ENCODE measurements at places on chromosomes 3 and 15.

DNA sequence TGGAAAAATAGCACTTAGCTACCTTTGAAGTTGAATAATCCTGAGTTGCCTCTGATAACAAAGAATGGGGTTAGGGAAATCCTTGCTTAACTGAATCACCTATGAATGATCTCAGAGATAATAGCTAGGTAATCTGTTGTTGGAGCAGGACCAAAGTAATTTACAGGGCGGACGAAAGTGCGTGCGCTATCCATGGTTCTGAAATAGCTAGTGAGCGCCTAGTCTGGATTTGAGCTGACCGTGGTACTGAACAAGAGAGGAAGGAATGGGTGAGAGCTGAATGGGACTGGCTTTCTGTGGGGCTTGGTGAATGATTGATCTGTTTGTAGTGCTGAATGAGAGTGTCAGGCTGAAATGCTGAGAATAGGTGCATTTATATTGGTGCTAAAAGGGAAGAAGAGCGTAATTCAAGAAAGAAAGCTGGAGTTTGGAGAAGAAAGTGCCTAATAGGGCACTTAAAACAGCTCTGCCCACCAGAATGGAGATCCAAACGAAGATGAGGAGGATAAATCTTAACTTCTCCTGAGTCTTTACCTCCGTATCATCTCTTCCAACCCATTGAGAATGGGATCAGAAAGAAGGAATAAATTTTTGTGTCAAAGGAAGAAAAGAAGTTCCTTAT is 10.1 kb downstream of the SCN10A start:
- DNase-seq: no peak

DNA sequence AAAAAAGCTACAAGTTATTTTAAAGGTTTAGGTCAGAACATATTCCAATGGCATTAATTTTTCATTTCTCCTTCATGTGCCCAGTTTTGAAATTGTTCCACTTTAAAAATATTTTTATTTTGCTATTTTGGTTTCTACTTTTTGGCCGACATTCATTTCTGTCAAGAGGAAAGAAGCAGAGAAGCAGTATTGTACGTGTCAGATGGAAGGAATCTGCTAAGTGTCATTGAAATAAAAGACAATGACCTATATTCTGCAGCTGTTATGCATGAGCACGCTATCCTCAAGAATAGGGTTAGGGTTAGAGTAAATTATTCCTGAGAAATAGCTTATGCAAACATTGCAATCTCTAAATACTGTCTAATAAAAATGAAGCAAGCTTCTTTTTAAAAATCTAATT is 941.7 kb downstream of the TUSC7 start:
- no peak for DNase-seq

DNA sequence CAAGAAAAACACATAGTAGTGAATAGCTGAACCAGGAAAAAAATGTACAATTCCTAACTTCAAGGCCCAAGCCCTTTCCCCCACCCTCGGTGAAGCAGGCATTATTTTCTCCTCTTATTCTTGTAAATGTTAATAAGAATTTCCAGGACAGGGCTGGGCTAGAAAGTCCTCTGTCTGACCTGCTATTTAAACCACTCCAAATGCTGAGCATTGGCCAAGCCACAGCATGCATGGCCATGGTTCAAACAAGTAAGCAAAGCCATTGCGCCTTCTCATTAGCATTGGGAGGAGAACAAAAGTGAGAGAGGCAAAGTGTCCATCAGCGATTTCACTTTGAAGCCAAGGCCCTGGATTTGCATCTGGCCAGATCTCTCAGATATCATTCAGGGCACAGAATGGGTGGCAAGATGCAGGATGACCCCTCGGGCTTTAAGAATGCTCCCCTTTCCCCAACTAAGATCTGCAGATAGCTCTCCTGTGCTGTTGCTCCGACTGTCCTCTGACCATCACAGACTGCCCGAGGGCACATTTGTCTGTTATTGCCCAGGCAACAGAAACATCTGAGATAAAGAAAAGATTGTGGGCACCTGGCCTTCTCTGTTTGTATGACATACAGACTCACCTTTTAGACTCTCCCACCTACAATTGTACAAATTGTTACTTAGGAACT is 46.3 kb downstream of the CEMIP start:
- DNase-seq: no peak

DNA sequence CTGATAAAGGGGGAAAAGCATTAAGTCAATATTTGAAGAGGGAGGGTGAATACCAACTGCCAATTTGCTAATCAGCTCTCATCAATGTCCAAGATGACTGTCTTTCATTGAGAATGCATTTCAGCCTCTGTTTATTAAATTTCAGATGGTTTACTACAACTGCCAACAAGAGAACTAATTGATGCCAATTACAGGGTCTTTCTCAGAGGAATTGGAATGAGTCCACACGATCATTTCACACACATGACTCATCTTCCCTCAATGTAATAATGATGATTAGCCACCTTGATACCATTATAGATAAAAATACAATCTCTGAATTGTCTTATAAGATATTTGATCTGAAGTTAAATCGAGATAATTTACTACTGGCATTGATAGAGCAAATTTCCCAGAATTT is 1274.4 kb downstream of the ROBO2 start:
- DNase-seq: peak; percentile 70

DNA sequence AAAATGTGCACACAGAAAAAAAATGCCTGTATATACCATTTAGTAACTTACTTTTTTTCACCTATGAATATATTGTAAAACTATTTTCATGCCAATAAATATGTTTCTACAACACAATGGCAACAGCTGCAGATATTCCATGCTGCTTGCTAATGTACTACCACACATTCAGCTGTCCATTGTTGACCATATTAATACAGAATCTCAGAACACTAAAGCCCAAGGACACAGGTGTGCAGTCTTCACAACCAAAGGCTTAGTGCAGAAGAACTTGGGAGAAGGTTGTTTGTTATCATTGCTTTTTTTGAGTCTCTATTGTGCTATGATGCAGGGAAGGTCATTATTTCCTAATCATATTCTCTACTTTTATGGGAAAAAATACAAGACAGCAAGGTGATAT is 79.6 kb downstream of the DIPK2A start:
- DNase-seq: no peak

DNA sequence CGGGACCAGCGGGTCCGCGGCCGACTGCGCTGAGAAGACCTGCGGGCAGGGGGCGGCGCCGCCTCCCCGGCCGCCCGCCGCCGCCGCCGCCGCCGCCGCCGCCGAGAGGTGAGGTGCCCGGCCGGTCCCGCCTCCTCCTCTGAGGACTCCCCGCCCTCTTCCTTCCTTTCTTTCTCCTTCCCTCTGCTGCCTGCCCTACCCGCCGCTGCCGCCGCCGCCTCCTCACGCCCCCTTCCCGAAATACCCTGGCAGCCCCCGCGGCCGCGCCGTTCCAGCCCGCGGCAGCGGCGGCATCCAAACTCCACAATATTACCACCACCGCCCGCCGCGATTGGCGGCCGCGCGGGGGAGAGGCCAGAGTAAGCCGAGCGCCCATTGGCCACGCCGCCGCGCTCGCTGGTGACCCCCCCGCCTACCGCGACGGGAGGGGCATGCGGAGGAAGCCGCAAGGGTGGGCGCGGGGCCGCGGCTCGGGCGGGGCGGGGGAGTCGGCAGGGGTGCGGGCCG is 61.8 kb upstream of the ANKRD28 start:
- DNase-seq: peak; percentile 31

DNA sequence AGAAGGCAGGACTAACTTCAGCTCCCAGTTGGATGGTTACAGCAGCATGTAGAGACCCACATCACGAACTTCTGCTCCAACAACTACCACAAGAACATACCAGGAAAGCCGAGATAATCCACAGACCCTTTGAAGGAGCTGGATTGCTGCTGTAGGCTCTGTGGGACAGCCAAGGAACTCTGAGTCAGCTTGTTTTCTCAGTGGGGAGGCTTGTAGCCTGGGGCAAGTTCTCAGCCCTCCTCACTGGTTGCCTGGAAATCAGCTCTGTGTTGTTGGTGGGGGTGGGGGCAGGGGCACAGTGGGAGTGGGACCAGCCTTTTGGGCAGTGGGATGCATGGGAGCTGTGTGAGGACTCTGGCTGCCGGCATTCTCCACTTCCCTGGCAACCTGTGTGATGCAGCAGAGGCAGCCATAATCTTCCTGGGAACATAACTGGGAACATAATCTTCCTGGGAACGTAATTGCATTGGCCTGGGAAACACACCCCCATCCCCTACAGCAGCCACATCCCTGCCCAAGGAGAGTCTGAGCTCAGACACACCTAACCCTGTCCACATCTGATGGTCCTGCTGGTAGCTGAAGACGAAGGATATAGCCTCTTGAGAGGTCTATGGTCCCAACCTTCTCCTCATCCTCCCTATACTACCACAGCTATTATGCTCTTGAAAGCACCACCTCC is 153.1 kb downstream of the PEAK1 start:
- DNase-seq: no peak

GRCh38 chr3:69591164-69591736 is 148.0 kb upstream of the MITF start:
- DNase-seq: no peak

DNA sequence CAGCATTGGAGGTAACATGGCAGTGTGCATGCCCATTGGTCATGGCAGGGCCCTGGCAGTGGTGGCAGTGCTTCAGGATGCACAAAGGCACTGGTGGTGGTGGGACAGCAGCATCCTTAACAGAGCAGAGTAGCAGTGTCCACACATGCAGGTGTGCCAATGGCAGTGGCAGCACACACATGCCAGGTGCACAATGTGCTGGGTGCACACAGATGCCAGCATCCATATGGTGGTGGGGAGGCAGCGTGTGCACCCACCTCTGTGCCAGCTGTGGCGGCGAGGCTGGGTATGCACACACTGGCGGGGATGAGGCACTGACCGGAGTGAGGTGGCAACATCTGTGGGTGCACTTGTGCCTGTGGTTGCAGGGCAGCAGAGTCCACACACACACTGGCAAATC is 150.6 kb downstream of the SI start:
- DNase-seq: no peak

GRCh38 chr3:169668957-169669741 is 5.6 kb upstream of the MECOM start:
- DNase-seq: peak; percentile 34

DNA sequence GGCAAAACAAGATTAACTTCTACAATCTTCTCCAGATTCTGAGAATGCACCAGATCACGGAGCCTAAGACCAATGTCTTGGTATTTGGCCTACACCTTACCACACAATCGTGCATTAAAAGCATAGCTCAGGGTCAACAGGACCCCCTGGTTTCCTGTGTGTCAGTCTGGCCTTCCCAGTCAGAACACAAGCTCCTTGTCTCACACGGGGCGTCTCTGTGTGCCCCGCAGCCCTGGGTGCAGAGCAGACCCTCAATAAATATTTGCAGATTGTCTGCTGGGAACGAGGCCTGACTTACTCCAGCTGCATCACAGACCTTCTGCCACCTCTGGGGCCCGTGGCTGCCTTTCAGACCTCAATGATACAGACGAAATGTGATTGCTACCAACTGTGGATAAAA is 82.5 kb upstream of the CTNNB1 start:
- DNase-seq: no peak

- DNase-seq: no peak
Observed at GRCh38 chr3:140995881-140996280, 54.2 kb downstream of the SLC25A36 start.

GRCh38 chr3:9409981-9410854 is 12.8 kb downstream of the SETD5 start:
- no peak for DNase-seq

- no peak for DNase-seq
Observed at GRCh38 chr3:39577541-39577940, 110.1 kb downstream of the MOBP start.

- DNase-seq: no peak
Observed at GRCh38 chr3:37546876-37547275, 314.8 kb upstream of the CTDSPL start.

DNA sequence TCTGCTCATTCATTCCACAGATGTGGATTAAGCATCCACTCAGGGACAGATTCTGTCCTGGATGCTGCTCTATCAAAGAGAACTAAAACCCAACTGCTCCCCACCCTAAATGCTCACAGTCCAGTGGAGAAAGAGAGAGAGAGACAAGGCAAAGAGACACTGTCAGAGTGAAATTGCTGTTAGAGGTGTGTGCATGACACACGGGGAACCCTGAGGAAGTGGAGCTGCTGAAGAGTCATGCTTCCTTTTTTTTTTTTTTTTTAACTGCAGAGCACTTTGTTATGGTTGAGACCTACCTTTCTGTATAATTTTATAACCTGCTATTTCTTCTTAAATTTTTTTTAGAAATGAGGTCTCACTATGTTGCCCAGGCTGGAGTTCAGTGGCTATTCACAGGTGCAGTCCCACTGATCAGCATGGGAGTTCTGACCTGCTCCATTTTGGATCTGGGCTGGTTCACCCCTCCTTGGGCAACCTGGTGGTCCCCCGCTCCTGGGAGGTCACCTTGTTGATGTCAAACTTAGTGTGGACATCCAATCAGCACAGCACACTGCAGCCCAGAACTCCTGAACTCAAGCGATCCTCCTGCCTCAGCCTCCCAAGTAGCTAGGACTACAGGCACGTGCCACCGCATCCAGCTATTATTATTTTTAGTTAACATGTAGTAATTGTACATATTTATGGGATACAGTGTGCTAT is 18.2 kb upstream of the PSTPIP1 start:
- DNase-seq: no peak

GRCh38 chr3:191775451-191776233 is 314.7 kb downstream of the PYDC2 start:
- DNase-seq: no peak

DNA sequence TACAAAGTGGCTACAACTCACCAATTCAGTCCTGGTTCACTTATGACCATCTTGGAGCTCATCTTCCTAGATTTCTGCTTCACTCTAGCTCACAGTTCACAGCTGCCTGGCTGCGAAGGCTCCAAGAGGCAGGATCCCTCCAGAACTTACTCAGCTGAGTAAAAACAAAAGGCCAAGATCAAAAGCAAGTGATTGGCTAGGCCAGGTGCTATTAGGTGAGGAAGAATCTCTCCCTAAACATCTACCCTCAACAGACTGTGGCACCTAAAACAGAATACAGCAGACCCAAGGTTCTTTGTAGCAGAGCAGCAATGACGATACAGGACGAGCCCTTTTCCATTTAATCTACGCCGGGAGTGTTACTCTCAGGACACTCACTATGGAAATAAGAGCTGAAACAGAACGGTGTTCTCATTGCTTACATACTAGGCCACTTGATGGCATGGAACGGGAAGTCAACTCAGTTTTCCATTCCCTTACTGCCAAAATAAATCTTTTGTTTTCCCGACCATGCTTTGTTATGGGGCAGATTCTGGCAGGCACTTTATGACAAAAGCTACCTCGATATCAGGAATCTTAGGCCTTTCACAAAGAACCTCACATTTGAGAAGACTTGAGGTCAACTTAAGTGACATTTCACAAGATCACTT is 901 bp downstream of the ICE2 start:
- DNase-seq: peak; percentile 6

DNA sequence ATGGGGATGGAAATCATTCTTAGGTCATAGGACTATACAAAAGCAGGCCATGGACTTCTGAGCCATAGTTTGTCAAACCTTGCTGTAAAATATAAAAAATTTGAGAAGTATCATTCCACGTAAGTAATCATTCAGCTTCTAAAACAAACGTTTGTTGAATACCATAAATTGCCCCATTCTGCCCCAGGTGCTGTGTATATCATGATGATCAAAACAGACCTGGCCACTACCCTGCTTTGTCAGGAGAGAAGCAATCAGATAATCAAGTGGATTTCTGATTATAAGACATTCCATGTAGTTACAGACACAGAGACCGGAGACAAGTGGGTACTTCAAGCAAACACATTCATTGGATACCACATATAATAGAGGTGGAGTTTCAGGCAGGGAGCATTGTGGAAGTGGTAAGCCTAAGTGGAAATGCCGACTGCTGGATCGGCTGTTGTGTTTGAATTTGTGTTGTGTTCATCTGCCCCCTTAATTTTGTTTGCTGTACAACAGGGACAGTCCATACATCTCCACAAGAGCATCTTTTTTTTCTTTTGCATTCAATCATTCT is 61.7 kb downstream of the TGFBR2 start:
- no peak for DNase-seq

Measured in NCI-H748 treated with DMSO at 0.1 percent for 48 hours (cell line).